Activated CD8-positive, alpha-beta T cell treated with anti-CD3 and anti-CD28 coated beads for 36 hours (primary cell): ENCODE measurements at places on chromosomes 6 and 20.

- DNase-seq, result no peak
These were observed 45.4 kb downstream of the TPBG start for GRCh38 chr6:82408952-82409431.

DNA sequence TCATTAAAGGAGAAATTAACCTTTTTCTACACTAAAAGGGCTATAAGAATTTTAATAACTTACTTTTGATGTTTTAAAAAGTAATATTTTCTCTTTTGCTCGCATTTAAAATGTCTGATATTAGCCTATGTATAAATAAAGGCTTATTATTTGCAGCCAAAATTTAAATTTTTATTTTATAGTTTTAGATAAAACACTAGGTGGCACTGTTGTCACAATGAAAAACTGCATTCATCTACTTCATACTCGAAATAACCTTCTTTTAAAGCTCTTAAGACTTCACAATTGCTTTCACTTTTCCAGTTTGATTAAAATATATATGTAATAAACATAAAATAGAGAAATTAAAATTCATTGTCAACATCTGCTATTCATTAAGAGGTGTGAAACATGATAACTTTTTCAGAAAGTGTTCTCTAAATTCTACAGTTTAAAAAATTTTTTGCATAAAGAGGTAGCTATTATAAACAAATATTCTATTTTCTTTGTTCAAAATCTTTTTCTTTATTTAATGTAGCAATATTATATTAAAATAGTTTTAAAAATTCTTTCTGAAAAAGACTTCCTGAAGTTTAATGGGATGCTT lies 78.8 kb upstream of the DEFB112 start:
- DNase-seq, result no peak

- DNase-seq, result peak; percentile 82
These were observed 18.6 kb downstream of the TAB2 start for GRCh38 chr6:149335924-149336608.

- DNase-seq, result no peak
These were observed 17.8 kb downstream of the ARMC12 start for GRCh38 chr6:35754452-35755277.

- DNase-seq, result no peak
These were observed 356.2 kb downstream of the GJA1 start for GRCh38 chr6:121791396-121792315.

GRCh38 chr6:15376900-15377487 lies 131.1 kb downstream of the JARID2 start:
- DNase-seq, result no peak

DNA sequence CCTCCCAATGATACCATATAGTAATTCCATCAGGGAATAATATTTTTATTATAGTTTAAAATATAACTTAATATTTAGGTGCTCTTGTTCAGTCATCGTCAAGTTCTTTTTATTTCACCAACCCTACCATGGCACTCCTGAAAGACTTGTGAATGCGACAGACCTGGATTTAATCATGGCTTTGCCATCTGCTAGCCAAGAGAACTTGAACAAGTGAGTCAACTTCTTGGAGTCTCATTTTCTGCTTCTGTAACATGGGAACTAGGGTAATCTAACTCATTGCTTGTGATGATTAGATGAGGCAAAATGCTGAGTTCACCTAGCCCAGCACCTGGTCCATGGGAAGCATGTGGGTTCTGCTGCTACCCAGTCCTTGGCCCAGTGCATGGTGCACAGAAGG lies 62.9 kb downstream of the ESR1 start:
- DNase-seq, result no peak

DNA sequence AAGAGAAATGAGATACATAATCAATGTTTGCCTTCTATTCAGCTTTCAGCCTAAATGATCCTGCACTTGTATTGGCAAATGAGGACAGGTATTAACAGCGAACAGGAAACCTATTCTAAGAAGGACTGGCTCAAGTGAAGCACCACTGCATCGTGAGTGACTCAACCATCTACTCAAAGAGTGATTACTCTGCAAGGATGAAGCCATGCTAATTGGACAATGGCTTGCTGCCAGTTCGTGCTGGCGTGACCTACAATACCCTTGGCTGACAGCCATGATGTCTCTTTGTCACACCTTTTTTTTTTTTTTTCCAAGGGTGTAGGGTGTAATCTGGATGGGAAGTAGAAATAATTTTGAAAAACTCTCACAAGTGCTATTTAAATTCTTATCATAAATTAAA lies 104.9 kb downstream of the GJA10 start:
- DNase-seq, result peak; percentile 79

DNA sequence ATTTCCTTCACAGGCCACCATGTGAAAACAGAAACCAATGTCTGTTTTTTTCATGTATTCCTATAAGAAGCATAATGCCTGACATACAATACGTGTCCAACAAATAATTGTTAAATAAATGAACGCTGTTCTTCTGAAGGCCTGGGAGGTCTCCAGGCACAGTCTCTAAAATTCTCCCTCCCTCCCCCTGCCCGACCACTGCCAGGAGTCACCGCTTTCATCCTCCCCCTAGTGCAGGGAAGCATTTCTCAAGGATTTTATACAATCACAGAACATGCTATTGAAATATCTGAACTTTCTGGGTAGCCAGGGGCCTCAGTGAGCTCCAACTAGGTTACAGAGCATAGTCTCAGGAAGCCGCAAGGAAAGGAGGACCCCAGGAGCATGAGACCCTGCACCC lies 95.3 kb downstream of the ZNF217 start:
- no peak for DNase-seq

DNA sequence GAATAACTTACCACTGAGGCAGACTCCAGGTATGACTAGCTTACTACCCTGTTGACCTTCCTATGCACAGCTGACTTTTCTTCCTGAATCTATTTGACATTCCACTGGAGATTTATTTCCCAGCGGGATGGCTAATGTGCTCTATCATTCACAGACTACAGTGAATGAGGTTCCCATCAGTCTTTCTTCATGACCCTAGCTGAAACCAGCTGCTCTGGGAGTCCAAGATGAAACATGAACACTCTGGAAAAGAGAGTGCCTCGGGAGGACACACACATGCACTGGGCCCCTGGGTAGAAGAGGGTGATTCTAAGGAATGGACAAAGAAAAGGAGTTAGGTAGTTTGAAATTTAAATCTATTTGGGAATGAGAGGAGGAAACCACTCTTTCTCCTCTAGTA lies 82.6 kb upstream of the DST start:
- no peak for DNase-seq

- peak; percentile 9 for DNase-seq
These were observed 32.8 kb upstream of the POPDC3 start for GRCh38 chr6:105212587-105212986.

DNA sequence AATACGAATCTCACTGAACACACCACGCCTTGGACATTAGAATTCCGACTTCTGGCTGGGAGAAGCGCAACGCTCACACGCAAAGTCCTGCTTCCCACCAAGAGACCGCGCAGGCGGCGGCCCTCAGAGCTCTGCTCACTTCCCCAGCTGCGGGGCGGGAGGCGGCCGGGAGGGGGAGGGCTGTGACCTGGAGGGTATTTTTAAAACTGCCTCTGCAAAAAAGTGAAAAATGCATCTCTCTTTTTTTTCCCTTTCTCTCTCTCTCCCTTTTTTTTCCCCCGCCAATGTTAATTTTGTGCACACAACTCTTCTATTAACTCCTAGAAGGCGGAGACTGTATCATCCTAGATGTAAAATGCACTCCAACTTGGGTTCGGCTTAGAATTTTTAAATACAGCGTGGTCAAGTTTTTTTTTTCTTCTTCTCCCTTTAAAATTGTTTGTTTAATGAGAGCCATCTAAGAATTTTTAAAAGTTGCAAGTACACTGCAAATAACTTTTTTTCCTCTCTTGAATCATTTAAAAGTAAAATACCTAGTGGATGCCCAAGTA lies 66.4 kb downstream of the STX11 start:
- no peak for DNase-seq

- no peak for DNase-seq
These were observed at the start of gene HDGFL1 for GRCh38 chr6:22569281-22570184. HDGFL1 (plus strand) TSS chr6:22569566; CDS start chr6:22569576, 10 bp downstream.

GRCh38 chr6:170057961-170058877 lies 232.7 kb downstream of the DLL1 start:
- no peak for DNase-seq

DNA sequence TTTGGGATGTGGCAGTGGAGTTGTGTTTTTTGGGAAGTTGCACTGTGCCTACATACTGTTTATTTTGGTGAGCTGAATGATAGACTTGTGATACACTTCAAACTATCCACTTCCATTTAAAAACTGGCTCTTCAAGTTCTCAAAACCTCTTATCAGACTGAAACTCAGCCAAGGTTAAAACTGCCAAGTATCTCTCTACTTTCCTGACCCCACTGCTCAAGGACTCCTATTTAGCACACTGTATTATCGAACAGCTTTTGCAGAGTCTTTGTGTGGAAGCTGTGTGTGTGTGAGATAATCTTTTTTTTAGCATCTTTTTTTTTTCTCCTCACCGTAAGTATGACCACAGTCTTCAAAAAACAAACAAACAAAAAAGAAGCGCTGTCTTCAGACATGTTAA lies 21.1 kb downstream of the STX11 start:
- DNase-seq, result no peak

- no peak for DNase-seq
These were observed 31.8 kb upstream of the MAFB start for GRCh38 chr20:40720826-40721225.

DNA sequence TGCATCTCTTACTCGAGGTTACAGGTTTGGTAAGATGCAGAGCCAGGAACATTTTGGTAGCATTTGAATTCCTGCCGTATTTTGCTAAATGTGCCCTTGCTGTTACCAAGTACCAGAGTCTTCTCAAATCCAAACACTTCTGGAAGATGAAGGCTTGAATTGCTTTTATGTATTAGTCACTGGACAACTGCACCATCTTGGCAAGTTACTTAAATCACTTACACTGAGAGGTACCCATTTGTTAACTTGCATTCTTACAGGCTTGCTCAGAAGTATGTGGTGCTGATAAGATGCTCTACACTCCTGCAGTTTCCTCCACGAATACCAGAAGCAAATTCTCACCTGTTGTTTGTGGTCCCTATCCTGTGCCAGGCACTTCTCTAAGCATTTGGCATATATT lies 12.7 kb downstream of the IL22RA2 start:
- DNase-seq, result no peak

DNA sequence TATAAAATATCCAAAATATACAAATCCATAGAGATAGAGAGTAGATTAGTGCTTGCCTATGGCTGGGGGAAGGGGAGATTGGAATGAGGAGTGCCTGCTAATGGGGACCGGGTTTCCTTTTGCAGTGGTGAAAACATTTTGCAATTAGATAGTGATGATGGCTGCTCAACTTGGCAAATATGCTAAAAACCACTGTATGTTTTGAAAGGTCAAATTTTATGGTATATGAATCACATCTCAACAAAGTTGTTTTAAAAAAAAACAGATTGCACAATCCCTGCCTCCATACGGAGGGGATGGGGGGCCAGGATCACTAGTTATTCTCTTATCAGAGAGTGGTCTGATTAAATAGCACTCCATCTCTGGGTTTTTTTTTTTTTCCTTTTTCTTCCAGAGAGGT lies 76.9 kb upstream of the RIPOR2 start:
- DNase-seq, result no peak

- no peak for DNase-seq
These were observed 35.8 kb downstream of the RREB1 start for GRCh38 chr6:7143476-7143974.

DNA sequence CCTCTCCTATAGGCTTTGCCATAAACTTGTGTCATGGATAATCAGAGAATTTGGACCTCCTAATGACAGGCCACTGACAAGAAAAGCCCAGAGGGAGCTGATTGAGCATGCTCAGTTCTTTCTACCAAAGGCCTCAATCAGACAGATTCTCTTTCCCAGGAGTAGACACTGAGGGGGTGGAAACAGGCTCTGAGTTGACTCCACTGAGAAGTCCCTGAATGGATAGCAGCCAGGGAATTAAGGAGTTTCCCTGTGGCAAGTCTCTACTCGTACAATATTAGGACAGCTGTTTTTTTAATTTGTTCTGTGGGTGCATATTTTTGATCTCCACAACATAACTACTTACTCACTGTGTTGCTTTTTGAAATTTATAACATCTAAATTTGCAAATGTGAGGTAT lies 63.3 kb downstream of the SLC16A10 start:
- DNase-seq, result no peak

- DNase-seq, result no peak
These were observed 42.2 kb downstream of the GNAS-AS1 start for GRCh38 chr20:58808271-58809046.

GRCh38 chr6:107246972-107247615 lies 131.8 kb upstream of the BEND3 start:
- no peak for DNase-seq

DNA sequence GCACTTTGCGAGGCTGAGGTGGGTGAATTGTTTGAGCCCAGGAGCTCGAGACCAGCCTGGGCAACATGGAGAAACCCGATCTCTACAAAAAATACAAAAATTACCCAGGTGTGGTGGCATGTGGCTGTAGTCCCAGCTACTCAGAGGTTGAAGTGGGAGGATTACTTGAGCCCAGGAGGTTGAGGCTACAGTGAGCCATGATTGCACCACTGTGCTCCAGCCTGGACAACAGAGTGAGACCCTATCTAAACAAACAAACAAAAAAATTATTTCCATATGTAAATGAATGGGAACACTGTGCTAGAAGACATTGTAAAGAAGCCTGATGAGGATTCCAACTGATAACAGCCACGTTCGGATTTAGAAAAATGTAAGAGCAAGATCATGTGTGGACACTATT lies 154.2 kb downstream of the ZFP64 start:
- no peak for DNase-seq

- no peak for DNase-seq
These were observed 341 bp upstream of the MCM9 start for GRCh38 chr6:118935331-118935668.

DNA sequence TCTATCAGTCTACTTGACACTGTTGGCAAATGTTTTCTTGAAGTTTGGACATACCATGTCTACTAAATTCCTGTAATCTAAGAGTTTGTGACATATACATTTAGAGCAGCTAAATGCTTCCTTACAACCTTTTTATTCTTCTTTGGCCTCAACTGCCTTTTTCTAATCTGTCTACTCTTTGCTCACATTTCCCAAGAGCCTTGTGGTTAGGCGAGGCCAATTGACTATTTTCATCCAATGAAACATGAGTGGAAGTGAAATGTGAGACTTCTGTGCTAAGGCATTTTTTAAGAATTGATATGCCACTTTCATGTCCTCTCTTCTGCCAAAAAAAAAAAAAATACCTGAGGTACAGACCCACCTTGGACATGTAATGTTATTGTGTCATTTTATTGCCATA lies 158.2 kb upstream of the MCHR2 start:
- no peak for DNase-seq

DNA sequence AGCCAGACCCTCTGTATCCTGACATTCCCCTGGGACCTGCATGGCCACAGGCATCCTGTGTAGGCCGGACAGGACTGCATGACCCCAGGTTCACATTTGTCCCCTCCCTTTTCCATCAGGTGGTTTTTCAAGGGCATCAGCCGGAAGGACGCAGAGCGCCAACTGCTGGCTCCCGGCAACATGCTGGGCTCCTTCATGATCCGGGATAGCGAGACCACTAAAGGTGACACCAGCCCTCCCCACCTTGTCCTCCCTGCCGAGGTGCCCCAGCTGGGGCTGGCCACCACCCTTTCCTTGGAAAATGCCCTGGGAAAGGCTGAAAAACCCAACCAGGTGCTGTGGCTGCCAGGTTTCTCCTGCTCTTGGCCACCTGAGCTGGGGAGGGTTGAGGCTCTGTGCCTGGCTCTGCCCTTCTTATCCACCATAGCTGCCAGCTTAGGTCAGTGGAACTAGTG lies 27.6 kb downstream of the HCK start:
- DNase-seq, result no peak

- DNase-seq, result no peak
These were observed 395.3 kb downstream of the MAFB start for GRCh38 chr20:40293740-40294139.
